ENCODE measurements at places on chromosomes 13 and 19.

DNA sequence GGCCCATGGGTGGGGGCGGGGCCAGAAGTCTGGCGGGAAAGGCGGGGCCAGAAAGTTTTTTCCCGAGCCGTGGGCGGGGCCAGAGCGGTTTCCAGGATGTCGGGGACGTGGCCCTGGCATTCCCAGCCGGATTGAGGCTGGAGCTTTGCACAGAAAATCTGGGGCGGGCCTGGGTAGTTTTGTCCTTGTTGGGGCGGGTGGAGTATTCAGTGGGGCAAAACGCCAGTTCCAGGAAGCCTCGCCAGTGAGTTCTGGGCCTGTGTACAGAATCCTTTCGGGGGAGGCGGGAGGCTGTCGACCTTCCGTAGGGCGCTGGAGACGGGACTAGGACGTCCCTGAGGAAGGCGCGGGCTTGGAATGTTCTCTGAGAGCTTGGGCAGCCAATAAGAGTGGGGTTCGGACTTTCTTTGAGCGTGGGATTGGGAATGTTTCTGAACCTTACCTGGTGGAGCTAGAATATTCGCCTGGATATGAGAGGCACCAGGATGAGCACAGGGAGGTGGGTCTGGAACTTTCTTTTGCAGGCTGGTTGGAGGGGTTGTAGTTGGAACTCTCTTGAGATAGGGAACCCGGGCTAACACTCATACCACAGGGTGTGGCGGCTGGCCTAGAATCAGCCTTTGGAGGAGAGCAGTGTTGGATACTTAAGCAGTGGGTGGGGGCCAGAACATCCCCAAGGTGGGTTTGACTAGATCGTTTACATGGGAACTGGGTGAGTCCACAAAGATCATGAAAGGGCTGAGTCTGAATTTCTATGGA, 1.3 kb downstream of the CCDC9 start:
- DNase-seq = no peak

- no peak for DNase-seq
Observed at GRCh38 chr13:47598340-47598911, 402.6 kb downstream of the SUCLA2 start.

DNA sequence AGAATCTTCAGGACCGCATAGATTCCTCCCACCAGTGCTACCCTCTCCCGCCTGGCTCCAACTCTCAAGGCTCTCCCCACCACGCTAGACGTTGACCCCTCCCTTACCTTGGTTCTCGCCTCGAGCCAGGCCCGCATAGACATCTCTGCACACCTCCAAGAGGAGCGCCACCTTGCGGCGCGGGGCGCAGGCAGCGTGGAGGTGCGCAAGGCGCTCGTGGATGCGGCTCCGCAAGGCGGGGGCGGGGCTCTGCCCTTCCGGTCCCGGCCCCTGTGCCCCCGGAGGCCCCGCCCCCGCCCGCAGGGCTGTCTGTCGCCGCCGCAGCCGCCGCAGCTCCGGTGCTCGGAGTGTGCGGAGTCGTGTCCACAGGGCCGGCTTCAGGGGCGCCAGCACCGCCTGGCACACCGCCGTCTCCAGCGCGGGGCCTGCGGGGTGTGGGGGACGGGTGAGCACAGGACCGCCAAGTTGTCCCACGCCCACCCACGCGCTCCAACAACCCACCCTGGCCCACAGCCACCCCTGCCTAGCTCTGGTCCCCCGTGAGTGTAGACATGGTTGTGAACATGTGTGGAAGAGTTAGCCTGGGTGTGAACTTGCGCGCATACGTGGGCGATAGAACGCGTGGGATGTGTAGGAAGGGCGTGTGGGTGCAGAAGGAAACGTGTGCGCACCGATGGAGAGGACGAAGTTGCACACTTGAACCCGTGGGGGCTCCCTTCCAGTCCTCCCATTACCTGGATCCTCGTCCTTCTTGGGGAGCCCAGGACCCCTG, 8.1 kb downstream of the RINL start:
- DNase-seq = no peak

DNA sequence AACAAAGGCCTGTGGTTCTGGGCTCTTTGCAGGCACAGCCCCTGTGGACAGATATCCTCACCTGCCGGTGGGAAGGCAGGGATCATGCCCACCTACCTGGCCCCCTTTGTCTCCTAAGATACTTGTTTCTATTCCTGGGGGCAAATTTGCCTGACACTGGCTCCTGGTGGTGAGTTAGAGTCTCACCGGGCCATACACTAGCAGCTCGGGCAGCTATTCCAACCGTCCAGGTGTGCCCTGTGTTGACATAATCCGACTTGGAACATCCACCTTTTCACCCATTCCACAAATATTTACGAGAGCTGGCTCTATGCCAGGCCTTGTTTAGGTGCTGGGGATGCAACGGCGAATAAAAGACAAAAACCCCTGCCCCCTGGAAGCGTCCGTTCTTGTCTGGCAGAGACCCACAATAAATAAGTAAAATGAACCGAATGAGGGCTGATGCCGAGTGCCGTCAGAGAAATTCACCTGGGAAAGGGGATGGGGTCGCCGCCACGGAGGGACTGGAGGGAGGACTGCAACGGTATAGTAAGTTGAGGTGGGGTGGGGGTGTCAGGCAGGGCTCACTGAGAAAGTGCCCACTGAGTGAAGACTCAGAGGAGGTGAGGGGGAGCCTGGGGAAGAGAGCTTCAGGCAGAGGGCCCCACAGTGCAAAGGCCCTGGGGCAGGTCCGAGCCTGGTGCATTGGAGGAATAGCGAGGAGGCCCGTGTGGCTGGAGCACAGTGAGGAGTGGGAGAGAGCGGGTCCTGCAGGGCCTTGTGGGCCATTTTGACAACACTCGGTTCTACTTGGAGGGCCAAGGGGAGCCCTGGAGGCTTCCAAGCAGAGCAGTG, 43.2 kb upstream of the RANBP3 start:
- no peak for DNase-seq

GRCh38 chr13:50783717-50784290, 59.7 kb downstream of the DLEU7 start:
- no peak for DNase-seq

- DNase-seq = no peak
Observed at GRCh38 chr19:52343548-52343947, 7.5 kb downstream of the ZNF610 start.

DNA sequence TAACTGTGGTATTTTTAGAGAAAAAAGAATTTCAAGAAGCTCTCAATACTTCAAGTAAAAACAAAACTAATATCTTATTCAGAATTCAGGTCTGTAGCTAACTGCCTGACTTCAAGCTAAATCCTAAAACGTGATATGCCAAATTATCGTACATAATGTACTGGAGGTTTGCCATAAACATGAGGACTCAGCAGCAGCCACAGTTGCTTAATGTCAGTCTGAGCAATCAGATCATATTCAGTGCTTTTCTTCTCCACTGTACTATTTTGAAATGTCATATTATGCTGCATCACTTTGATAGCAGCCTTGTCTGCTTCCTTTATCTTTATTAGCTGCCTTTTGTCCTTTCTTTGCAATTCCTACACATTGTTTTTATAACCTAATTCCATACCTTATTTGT, 265.1 kb upstream of the EDNRB start:
- DNase-seq = no peak

Data from DMS 273 treated with DMSO at 0.1 percent for 48 hours (cell line).